ENCODE measurements at places on chromosomes 2 and 18. TPM values are rescaled to one million over a fixed set of nuclear protein-coding genes. Genes with fewer than 3 reads are reported as not detected.

GRCh38 chr2:188853307-188853706 lies 120.9 kb upstream of the COL3A1 start:
- DNase-seq: no peak

GRCh38 chr2:42178335-42178734 lies 9.2 kb downstream of the EML4 start:
- DNase-seq: no peak

DNA sequence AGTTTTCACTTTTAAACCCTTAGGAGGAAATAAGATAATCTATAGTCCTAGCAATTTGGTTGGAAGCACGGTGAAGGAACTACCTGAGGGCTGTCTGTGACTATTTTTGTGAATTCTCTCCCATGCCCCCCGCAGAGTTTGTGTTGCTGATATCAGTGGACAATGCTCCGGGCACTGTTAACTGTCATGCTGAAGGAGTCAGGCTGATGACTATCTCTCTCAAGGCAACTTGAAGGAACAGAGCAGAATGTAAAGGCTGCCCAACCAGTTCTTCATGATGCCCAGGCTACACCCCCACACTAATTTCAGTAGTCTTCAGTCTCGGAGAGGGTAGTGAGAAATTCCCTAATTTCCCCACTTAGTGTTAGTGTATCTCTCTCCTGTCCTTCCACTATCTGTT lies 21.6 kb upstream of the RAB6C start:
- peak; percentile 33 for DNase-seq

DNA sequence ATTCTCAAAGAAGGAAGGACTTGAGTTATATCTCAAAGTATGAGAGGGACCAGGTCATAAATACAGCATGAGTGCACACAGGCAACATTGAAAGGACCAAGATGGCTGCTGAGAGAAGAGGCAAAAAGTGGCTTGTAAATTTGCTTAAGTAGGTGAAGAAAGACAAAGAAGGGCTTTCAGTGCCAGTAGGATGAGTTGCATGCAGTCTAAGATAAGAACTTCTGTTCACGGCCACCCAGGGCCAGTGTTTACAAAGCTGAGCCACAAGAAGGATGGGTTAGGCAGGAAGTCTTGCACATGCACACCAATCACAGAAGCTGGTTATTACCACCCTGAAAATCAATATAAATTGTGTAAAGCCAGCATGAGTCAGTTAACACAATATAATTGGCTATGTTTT lies 3.1 kb upstream of the ABCB11 start:
- peak; percentile 68 for DNase-seq

- DNase-seq: no peak
These were observed 1111.1 kb upstream of the KLHL29 start for GRCh38 chr2:22273853-22274252.

GRCh38 chr2:103402944-103403343 lies 641.1 kb downstream of the TMEM182 start:
- DNase-seq: peak; percentile 29

GRCh38 chr18:79615586-79615985 lies 64.0 kb upstream of the CTDP1 start:
- no peak for DNase-seq

- DNase-seq: peak; percentile 79
These were observed 89.3 kb downstream of the ACVR1 start for GRCh38 chr2:157786663-157787363.

- no peak for DNase-seq
These were observed 24.0 kb upstream of the EDAR start for GRCh38 chr2:109013051-109013450.

Gene OR6B2
- total RNA-seq: not detected

All from bronchial epithelial cell (primary cell).